ENCODE measurements at places on chromosomes 6 and 20.

GRCh38 chr20:5627463-5628050, 122.6 kb upstream of the SHLD1 start:
- no peak for DNase-seq

DNA sequence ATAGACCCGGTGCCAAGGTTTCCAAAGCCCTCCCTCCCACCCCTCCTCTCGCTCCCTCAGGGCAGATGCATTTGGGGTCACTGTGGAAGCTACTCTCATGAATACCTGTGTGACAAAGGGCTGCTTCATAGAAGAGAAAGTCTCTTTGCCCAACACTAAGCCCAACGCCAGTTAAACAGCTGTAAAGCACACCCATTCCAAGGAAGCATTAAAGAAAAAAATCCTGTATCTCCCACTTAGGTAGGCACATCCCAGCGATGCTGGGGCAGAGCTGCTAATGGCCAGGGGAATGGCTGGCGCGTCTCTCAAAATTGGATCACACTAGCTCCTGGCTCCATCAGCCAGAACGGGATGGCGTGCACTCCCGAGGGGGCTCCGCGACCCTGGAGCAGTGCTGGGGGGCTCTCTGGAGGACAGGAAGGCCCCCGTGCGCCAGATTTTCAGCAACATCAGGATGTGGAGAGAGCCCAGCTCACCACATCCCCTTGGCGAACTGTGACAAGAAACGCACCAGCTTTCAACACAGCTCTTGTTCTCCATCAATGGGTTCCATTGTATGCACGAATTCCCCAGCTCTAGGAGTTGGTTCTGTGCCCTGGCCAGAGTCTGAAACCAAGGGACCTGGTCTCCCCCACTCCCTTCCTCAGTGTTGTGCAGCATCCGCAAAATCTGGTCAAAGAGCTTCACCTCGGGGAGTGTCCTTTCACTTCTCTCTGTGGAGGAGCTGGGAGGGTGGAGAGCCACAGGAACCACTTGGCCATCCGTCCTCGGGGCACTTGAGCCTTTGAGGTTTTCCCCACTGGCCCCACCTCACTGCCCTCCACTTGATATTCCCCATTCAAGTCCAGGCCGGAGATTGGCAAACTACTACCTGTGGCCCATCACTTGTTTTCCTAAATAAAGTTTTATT, 74.1 kb downstream of the TFAP2C start:
- no peak for DNase-seq

- DNase-seq, result no peak
Measured at GRCh38 chr6:137849981-137850714, 16.9 kb upstream of the TNFAIP3 start.

- no peak for DNase-seq
Measured at GRCh38 chr20:2509468-2509781, 710 bp upstream of the ZNF343 start.

GRCh38 chr6:73325656-73326055, 28.4 kb downstream of the DPPA5 start:
- DNase-seq, result no peak

GRCh38 chr20:38210741-38211140, 45.7 kb upstream of the TGM2 start:
- no peak for DNase-seq

- DNase-seq, result no peak
Measured at GRCh38 chr6:44072959-44073611, 54.2 kb downstream of the MRPL14 start.

DNA sequence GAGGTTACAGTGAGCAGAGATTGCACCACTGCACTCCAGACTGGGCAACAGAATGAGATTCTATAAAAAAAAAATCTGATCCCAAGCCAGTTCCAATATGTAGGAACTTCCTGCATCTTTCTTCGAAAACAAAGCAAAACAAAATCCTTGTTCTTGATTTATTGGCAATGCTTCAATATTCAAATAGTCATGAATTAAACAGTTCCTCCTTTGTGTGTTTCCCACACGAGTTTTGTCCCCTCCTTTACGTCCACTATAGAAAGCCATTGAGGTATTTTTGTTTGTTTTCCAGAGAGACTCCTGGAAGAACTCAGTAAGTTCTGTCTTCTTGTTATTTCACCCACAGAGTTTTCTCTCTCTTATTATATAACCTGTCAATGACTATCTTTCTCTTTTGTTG, 7.6 kb downstream of the BTN1A1 start:
- DNase-seq, result no peak

- peak; percentile 98 for DNase-seq
Measured at GRCh38 chr6:41201764-41202173, 820 bp upstream of the TREML2 start.

DNA sequence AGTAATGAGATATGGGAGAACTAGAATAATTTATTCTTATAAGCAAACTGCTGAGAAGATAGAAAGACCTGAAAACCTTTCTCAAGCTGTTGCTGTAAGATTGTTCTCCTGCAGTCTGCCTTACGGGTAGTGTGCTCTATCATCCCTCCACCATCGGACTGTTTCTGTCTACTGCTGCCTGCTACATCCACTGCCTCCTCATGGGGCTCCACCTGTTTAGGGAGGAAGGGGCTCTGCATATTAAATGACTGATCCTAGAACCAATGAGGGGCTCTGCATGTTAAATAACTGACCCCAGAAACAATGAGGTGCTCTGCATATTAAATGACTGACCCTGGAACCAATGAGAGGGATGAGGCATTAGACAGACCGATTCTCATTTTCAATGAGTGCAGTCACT, 654.6 kb downstream of the KIF16B start:
- no peak for DNase-seq

DNA sequence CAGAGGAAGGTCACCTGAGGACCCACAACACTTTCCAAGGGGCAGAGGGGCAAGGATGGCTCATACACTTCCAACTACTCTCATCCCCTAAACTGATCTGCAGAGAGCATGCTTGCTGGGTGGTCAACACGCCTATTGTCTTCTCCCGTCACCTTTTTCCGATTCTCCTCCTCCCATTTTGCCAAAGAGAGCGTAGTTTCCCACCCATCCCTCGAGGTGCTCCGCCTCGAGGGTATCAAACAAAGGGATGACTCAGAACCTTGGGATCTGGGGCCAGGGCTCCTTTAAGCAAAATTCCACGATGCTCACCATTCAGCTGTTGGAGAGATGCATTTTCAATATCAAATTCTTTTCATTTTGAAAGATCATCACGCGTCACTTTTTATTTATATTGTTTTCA, 507.5 kb upstream of the SULF2 start:
- no peak for DNase-seq

DNA sequence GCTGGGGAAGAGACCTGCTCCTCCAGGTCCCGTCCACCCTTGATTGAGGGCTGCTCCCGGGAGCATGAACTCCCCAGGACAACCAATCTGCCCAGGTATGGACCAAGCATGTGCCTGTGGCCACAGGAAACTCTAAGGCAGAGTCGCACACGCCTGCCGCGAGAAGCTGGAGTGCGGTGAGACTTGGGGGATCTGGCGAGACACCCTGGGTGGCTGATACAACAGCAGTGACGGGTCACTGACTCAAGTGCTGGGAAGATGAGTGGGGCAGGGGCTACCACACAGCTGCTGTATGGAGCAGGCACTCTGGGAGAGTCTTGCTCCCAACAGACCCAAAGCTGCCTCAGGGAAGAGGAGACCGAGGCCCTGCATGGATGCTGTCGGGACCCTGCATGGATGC, 40.1 kb downstream of the BFSP1 start:
- DNase-seq, result no peak

- peak; percentile 20 for DNase-seq
Measured at GRCh38 chr6:123380257-123380656, 256.5 kb downstream of the TRDN start.

DNA sequence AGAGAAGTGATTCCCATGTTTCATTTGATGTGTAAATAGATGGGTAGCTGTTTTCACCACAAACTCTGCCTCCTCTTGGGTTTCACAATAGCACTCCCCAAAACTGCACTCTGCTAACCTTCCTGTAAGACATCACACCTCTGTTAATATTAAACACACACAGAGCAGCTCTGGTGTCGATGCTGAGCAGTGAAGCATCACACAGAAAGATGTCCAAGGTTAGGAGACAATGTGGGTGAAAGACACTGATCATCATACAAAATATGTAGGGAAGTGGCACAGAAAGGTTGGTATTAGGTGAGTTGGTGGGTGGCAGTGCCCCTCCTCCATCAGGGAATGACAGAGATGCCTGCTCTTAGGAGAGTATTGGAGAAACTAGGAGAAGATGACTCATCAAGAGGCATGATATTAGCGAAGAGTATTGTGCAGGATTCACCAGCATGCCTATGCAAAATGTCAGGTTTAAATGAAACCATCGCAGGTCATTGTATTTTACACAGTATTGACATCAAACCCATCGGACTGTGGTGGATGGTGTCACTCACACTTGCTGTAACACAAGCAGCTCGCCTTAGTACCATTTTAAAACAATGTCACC, 199.7 kb downstream of the TBXT start:
- no peak for DNase-seq

- DNase-seq, result no peak
Measured at GRCh38 chr6:117266257-117267053, 1.1 kb downstream of the VGLL2 start.

GRCh38 chr6:167113935-167114910, 8.7 kb upstream of the CCR6 start:
- no peak for DNase-seq

GRCh38 chr6:110714143-110714542, 101.1 kb downstream of the CDK19 start:
- no peak for DNase-seq

- no peak for DNase-seq
Measured at GRCh38 chr20:36065427-36065998, 89.0 kb upstream of the EPB41L1 start.

GRCh38 chr6:121999456-122000065, 399.9 kb upstream of the HSF2 start:
- no peak for DNase-seq

DNA sequence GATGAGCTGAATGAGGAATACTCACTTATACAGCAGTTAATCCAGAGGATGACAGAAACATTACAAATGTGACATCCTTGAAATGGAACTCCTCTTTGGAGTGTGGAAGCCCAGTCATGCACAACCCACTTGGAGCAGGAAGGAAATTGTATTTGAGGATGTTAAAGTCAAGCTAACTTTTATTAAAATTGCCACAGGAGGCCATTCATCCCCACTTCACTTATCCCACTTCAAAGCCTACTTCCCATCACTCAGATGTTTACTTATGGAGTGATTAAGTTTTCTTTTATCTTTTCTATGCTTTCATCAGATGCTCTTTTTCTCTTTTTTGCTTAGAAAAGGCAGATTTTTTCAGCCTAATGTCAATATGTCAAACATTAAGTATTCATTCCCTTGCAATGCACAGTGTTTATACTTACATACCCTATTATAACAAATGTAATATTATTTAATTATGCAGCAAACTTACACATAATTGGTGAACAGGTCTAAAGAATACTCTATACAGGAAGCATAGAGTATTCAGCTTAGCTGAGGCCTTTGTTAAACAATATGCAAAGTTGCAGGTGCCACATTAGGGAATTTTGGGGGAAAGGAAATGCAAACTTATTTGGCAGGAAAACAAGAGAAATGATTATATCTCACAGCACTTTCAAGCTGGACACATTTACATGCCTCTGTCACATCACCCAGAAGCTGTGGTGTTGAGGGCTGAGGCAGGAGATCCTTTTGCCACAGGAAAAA, 148.9 kb downstream of the KHDC1L start:
- DNase-seq, result no peak

GRCh38 chr6:146968041-146968760, 236.0 kb upstream of the STXBP5 start:
- DNase-seq, result no peak

- no peak for DNase-seq
Measured at GRCh38 chr6:129345890-129346289, 364.1 kb downstream of the ARHGAP18 start.

- no peak for DNase-seq
Measured at GRCh38 chr6:130206479-130206878, 16.3 kb downstream of the SAMD3 start.

GRCh38 chr20:16025084-16025483, 548.2 kb downstream of the KIF16B start:
- no peak for DNase-seq

- DNase-seq, result no peak
Measured at GRCh38 chr6:47817749-47818148, 35.9 kb downstream of the OPN5 start.

DNA sequence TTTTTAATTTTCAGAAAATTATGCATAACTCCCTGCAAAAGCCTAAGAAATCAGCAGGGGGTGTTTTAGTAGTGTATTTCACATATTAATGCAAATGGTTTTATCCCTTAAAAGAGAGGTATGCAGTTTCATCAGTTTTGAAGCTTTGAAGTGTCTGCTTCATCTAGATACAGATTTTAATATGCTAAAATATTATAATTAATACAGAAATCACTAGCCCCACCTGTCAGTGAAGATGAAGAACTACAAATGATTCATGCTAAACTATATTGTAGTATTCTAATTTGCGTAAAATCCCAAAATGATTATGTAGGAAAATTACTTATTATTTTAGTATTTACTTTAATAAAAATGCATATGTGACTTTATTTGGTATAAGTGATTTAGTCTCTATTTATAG, 2.9 kb upstream of the TFB1M start:
- DNase-seq, result no peak

DNA sequence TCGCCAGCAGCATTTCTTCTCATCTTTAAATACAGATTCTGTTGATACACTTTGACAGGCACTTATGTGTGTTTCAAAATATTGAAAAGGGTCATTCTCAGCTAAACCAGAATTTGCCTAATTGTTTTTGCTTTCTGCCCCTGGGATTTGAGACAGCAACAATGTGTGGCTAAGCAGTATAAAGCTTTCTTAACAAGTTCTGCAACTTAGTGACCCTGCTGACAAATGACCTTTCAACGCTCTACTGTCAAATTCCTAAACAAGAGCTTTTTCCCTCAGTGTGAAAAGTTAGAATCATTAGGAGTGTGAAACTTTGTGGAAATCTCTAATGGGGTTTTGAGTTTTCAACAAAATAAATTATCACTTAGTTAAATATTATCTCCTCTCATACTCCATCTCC, 414.6 kb downstream of the RFPL4B start:
- DNase-seq, result no peak

DNA sequence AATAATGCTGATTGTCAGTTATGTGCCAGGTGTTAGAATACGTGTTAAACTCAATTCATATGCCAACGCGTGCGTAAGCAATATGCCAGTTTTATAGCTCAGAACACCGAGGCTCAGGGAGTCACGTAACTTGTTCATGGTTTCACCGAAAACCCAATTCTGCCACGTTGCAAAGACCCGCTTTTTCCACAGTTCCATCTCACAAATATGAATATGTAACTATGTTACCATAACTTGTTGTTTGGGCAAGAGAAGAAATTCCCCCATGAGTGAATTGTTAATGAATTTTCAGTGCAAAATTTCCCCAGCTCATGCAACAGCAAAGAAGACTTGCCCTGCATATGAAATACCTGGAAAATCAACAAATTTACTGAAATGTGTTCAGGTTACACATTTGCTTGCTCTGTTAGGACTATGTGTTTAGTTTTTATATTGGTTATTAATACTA, 30.1 kb downstream of the SF3B5 start:
- DNase-seq, result no peak
